Spinal cord (tissue), 10 donors: ENCODE measurements at places on chromosomes 1 and 21. TPM values are rescaled to one million over a fixed set of nuclear protein-coding genes. Genes with fewer than 3 reads are reported as not detected.

GRCh38 chr1:100627936-100628335 lies 90.0 kb downstream of the GPR88 start:
- no peak for DNase-seq

- no peak for DNase-seq
Measured at GRCh38 chr1:47210666-47211065, 20.8 kb upstream of the PDZK1IP1 start.

GRCh38 chr1:204545202-204545601 lies 29.0 kb downstream of the MDM4 start:
- DNase-seq, result no peak

DNA sequence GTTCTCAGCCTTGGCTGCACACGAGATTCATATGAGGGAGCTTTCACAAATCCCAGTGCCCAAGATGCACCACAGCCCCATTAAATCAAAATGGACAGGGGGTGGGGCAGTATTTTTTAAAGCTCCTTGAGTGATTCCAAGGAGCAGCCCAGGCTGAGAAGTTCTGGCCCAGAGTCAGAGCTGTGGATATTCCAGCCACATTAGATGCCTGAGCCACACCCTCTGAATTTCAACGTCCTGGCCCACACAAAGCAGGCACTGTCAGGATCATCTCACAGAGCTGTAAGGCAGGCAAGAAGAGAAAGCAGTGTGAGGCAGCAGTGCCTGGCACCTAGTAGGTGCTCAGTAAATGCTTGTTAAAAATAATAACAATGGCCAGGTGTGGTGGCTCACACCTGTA lies 37.4 kb downstream of the PAX7 start:
- no peak for DNase-seq

GRCh38 chr1:101364370-101365120 lies 127.7 kb downstream of the S1PR1 start:
- DNase-seq, result no peak

DNA sequence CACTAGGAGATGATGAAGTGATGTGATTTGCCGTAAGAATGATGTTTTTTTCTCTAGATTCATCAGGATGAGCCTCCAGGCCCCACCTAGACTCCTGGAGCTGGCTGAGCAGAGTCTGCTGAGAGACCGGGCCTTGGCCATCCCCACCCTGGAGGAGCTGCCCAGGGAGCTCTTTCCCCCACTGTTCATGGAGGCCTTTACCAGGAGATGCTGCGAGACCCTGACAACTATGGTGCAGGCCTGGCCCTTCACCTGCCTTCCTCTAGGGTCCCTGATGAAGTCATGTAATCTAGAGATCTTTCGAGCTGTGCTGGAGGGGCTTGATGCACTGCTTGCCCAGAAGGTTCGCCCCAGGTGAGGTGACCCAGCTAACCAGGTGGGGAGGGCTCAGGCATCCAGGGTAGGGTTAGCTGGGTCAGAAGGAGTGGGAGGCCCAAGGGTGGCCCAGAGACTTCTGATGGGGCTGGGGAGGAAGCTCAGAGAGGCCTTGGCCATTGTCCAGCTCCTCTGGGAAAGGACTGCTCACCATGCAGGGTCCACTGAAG lies 1.3 kb downstream of the PRAMEF12 start:
- no peak for DNase-seq

DNA sequence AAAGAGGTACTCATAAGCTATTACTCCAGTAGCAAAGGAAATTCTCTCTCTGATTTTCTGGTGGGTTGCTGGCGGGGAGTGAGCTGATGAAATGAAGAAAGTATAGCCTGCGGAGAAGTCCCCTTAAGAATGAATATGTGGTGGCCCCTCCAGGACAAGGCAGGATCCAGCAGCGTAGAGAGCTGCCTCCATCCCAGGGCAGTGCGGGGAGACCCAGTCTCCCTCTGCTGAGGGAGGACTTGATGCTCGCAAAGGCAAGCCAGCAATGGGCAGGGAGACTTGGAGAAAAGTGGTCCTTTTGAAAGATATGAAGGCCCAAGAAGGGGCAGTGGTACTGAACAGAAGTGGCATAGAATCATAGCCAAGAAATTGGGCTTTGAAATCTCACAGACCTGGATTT lies 106.0 kb upstream of the SLC44A3 start:
- DNase-seq, result no peak

- no peak for DNase-seq
Measured at GRCh38 chr21:20783611-20784010, 214.6 kb upstream of the NCAM2 start.

GRCh38 chr1:11062965-11063401 lies 3.2 kb upstream of the SRM start:
- no peak for DNase-seq

DNA sequence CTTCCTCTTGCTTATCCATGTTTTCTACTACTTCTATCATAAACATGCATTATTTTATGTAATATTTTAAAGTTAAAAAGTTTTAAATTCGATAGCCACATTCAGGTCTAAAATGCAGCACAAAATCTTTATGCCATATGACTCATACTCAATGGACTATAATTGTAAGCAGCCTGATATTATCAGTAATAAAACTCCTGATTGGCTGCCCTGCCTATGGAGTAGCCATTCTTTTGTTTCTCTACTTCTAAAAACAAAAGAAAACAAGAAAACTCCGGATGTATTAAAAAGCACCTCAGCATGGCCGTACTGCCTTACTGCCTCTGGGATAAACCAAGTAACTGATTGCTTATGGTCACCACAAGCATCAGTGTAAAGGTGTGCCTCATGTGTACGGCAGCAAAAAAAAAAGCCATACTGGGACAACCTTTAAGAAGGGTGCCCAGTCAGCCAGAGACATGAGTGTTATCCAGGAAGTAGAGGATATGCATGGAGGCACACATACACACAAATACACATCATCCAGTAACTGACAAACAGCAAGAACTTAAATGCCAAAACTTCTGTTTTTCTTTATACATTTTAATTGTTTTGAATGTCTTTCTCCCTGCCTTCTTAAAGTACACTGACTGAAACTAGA lies 9.2 kb downstream of the SLC35D1 start:
- DNase-seq, result no peak

DNA sequence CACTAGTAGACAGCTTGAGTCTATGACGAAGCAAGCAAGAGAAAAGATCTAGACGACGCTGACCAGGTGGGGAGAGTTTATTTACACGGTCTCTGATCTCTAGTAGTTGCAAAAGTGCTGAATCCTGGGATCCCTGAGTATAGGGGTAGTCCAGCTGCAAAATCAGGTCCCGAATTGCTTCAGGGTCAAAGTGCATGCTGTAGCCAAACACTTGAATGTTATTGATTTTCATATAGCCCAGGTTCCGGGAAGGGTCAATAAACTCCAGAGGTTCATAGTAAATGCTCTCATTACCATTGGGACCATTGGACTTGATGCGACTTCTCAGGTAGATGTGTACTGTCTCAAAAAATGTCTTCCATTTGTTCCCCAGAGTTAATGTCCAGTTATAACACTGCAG lies 379.6 kb downstream of the BRINP3 start:
- DNase-seq, result no peak

DNA sequence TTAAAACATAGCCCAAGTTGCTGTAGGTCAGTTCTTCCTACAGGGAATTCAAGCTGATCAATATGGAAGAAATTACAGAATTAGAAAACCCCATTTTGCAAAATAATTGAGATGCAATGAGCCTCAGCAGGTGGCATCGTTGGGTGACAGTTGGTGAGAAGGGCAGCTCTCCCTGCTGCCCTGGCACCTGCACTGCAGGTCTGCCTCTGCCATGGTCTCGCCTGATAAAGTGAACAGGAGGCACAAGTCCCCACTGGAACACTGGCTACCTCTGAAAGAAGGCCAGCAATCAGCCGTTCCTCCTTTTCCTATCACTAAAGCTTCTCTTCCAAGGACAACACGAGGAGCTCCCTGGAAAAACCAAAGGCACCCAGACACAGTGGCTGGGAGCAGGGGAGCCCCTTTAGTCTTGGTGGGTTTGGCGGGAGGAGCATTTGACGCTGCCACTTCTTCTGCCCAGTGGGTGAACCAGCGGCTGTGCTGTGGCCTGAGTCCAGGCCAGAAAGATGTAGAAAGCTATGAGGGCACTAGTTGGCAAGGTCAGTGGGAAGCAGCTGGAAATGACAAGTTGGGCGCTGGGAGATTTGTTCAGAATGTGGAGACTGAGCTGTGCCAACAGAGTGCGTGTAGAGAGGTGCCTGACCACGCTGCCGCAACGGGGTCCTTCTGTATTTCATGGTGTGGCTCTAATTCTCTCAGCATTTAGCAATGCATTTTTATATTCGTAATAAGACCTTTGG lies 93.1 kb downstream of the RIPK4 start:
- no peak for DNase-seq

- DNase-seq, result no peak
Measured at GRCh38 chr1:199976496-199977144, 50.9 kb upstream of the NR5A2 start.

SERINC2 gene
- 2.3 TPM for total RNA-seq

NADK gene
- 40.4 TPM for total RNA-seq

FCMR gene
- 1.3 TPM for total RNA-seq

TACSTD2 gene
- total RNA-seq, result 0.20 TPM

LRRC8C gene
- total RNA-seq, result 19.4 TPM

SPRR2F gene
- total RNA-seq, result 0.22 TPM

C1orf53 gene
- 2.1 TPM for total RNA-seq

SPOCD1 gene
- total RNA-seq, result 0.44 TPM

CD5L gene
- not detected for total RNA-seq
